ENCODE measurements at places on chromosomes 2 and 18.

DNA sequence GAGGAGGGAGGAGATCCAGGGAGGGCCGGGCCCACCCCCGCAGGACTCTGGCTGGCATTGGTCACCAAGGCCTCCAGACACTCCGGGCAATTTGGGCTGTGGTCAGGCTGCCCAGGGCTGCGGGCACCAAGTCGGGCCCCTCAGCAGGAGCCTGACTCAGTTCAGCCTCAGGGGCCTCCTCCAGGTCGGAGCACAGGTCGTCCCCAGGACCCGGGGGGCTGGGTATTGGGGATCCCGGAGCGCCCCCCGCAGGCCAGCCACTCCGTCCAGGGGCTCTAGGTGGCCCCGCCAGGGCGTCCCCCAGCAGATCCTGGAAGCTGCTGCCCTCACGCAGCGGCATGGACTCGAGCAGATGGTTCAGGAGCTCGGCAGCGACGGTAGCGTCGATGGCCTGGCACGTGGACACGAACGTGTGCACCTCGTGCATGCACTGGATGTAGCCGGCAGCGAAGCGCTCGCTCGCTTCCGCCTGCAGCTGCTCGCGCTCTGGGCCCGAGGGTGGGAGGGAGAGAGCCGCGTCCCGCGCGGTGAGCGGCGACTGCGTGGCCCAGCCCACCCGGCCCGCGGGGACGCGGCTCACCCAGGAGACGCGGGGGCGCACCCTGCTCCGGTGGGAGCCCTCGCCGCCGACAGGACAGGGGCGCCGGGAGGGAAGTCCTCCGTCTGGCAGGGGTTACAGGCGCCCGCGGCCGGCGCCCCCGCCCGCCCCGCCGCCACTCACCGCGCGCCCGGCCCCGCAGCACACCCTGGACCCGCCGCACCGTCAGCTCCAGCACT is 884 bp downstream of the HES6 start:
- peaks cover 34% of the 10 kb centered on the region for H3K27me3 ChIP-seq
- peaks cover 9% of the 10 kb centered on the region for H3K4me1 ChIP-seq
- H3K4me3 ChIP-seq = peak overlapping the region; percentile 87
- H3K36me3 ChIP-seq = no peaks in the 10 kb centered on the region
- no peak for DNase-seq

GRCh38 chr2:142112757-142113221 is 18.0 kb downstream of the LRP1B start:
- H3K36me3 ChIP-seq = no peaks in the 10 kb centered on the region
- DNase-seq = no peak
- no peaks in the 10 kb centered on the region for H3K27me3 ChIP-seq
- no peak overlapping the region for H3K27ac ChIP-seq

GRCh38 chr2:170165129-170165528 is 12.8 kb upstream of the MYO3B start:
- H3K4me1 ChIP-seq = no peaks in the 10 kb centered on the region
- H3K27ac ChIP-seq = no peak overlapping the region
- no peak overlapping the region for H3K4me3 ChIP-seq
- H3K27me3 ChIP-seq = peaks cover 22% of the 10 kb centered on the region
- no peaks in the 10 kb centered on the region for H3K36me3 ChIP-seq

- peaks cover 2% of the 10 kb centered on the region for H3K27me3 ChIP-seq
- H3K4me3 ChIP-seq = no peak overlapping the region
- H3K36me3 ChIP-seq = no peaks in the 10 kb centered on the region
- no peak overlapping the region for H3K27ac ChIP-seq
Observed at GRCh38 chr18:41829647-41830516, 125.2 kb upstream of the PIK3C3 start.

DNA sequence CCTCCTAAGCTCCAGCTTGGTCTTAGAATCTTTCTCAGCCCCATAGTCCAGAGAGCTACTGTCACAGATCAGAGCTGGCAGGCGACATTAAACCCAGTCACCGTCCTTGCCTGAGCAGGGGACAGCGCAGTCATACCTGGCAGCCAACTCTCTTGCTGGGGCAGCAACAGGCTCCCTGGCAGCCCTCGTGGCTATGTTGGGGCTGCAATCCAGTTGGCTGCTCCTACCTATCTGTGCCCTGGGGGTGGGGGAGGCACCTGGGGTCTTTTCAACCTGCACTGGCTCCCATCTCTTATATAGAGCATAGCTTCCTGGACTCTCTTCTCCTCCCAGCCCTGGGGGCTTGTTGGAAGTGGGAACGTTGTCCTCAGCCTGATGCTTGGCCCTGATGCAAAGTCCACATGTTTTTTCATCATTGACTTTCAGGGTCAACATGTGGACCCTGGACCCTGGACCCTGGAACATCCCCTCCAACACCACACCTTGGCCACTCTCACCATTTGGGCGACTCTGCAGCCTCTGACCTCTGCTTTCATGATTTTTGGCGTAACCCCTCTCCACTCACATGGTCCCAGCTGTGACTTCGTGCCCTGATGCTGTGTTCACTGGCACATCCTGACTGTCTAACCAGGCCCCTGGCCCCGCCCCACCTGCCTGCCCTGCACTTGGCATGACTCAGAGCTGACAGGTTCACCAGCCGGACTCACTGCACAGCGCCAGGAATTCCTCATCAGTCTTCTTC is 45.6 kb downstream of the ATOH8 start:
- peaks cover 11% of the 10 kb centered on the region for H3K27me3 ChIP-seq
- peaks cover 1% of the 10 kb centered on the region for H3K36me3 ChIP-seq
- DNase-seq = no peak

GRCh38 chr2:240325016-240326007 is 110.2 kb upstream of the GPC1 start:
- no peak for DNase-seq
- H3K27ac ChIP-seq = no peak overlapping the region
- H3K4me1 ChIP-seq = no peaks in the 10 kb centered on the region

Measured in naive thymus-derived CD8-positive, alpha-beta T cell (primary cell).